Stimulated activated CD8-positive, alpha-beta memory T cell treated with anti-CD3 and anti-CD28 coated beads, Interleukin-4, amount 100 ng/mL, for 4 hours (primary cell): ENCODE measurements at places on chromosomes 4 and X.

GRCh38 chr4:20433097-20433705 lies 181.5 kb downstream of the SLIT2 start:
- no peak for DNase-seq

GRCh38 chr4:107888237-107888636 lies 43.1 kb upstream of the CYP2U1 start:
- no peak for DNase-seq

GRCh38 chr4:168555437-168555836 lies 58.6 kb downstream of the PALLD start:
- DNase-seq: no peak

DNA sequence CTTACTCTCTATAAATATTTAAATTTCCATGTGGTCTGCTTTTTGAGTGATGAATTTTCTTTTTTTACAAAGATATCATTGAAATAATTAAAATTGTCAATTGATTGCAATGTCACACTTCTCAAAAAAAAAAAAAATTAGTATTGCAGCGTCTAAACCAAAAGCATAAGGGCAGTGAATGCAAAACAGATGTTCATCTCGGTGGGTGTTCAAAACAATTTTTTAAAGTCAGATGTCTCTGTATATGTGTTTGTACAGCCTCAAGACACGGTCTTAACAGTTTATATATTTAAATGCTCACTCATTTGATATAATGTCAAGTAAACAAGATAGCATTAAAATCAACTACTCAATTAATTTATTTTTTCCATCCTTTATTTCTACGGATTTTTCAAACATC lies 52.3 kb downstream of the PALLD start:
- no peak for DNase-seq

- DNase-seq: no peak
Measured at GRCh38 chr4:150010525-150011126, 67.6 kb upstream of the DCLK2 start.

DNA sequence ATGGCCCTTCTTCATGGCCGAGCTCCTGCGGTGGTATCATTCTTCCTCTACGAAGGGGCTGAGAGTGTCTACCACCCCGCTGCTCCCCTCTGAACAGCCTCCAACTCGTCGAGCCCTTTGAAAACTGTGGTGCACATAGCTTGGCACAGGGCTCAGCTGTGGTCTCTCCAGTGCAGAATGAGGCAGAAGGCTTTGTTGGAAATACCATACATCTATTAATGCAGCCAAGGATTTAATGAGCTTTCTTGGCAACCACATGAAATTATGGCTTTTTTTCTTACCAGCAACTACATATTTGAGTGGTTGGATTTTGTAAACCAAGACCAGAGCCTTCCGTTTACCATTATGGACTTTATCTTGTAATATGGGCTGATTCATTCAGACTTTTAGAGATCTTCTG lies 61.7 kb upstream of the CBR4 start:
- no peak for DNase-seq

DNA sequence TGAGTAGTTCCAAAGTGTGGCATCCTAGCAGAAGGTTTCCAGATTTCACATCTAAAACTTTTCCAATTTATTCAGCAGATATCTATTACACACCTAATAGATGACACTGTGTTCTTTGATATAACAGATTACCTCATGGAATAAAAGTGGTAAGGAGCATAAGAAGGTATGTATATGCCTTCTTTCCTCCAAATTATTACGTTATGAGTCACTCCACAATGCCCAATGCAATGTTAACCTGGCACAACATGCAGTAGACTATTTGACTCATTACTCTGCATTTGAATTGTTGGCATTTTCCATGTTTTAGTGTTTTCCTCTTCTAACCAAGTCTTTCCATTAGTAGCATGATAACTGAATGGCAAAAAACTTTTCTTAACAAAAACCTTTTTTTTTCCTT lies 383.6 kb downstream of the ADGRL3 start:
- DNase-seq: no peak

DNA sequence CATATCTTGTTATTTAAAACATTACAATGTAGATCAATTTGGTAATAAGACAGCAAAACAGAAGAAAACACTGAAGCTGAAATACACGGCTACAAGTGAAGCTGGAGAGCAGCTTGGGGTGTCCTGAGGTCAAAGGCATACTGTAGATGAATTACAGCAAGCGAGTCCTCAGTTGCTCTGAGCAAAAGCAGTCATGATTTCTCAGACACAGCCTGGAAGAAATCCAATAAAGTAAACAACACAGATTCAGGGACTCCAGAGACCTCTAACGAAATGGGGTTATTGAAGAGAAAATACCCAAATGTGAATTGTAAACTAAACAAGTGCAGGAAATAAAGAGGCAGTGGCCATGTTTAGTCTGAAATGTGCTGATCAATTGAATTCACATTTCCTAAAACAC lies 324.4 kb downstream of the CAMK2D start:
- no peak for DNase-seq

GRCh38 chr4:104381729-104382128 lies 113.0 kb downstream of the CXXC4 start:
- DNase-seq: no peak

DNA sequence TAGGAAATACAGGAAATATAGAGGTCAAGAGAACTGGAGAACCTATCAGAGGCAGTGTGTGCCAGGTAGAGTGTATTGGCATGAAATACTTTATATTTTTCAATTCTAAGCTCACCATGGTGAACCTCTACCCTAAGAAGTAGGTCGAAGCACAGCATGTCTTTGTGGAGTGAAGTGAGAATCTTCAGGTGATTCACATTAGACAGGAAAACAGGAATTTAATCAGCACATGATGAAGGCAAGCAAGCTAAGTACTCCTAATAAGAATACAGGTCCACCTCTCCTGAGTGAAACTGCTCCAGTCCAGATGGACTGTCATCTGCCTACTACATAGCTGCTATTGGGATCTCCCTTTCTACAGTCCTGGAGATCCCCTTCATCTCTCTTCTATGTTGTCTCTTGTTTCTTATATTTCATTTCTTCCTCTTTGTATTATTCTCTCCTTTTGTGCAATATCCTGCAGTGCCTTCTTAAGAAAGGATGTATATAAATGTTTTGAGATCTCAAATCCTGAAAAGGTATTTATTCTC lies 159.0 kb downstream of the LRBA start:
- DNase-seq: no peak

GRCh38 chrX:77404419-77404818 lies 42.8 kb upstream of the FGF16 start:
- DNase-seq: no peak

- no peak for DNase-seq
Measured at GRCh38 chrX:866441-866990, 235.9 kb downstream of the SHOX start.

GRCh38 chr4:102596532-102596931 lies 95.4 kb downstream of the NFKB1 start:
- DNase-seq: no peak

GRCh38 chr4:41057467-41057866 lies 156.9 kb downstream of the APBB2 start:
- DNase-seq: no peak

DNA sequence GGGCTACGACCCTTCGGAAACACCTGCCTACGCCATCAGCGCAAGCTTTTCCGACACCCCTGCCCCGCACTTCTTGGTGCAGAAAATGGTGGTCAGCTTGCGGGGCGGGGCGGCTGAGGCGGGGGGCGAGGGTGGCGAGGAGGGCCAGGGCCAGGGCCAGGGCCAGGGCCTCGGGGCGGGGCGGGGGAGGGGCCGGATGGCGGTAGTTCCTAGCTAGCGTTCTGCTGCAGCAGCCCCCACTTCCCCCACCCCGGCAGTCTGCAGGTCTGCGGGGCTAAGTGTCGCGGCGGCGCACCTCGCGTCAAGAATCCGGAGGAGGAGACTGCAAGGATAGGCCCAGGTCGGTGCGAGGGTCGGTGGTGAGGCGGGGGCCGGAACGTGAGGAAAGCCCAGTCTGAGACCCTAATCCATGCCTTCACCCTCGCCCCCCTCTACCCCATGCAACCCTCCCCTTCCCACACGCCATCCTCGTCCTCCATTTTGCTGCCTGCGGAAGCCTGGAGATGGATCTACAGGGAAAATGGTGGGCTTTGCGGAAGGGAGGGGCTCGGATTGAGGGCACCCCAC lies 600 bp downstream of the BEX4 start:
- DNase-seq: peak; percentile 17

- DNase-seq: no peak
Measured at GRCh38 chr4:236028-236427, 69.2 kb downstream of the ZNF732 start.

DNA sequence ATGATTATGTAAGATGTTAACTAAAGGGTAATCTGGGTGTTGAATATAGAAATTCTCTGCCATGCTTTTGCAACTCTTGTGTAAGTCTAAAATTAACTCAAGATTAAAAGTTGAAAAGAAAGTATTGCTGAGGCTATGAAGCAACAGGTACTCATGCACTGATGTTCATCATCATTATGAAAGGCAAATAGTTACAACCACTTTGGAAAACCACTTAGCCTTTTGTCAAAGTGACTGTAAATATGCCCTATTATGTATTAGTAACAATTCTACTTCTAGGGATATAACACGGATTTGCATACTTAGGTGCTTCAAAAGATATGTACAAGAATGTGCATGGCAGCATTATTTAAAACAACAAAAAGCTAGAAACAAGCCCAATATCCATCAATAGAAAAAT lies 227.8 kb upstream of the CXXC4 start:
- DNase-seq: no peak
